ENCODE measurements at places on chromosomes 2 and 18. TPM values are rescaled to one million over a fixed set of nuclear protein-coding genes. Genes with fewer than 3 reads are reported as not detected.

GRCh38 chr2:28463893-28464292, 32.0 kb upstream of the PLB1 start:
- no peak for DNase-seq

Gene GREB1L
- 16.0 TPM for total RNA-seq

- DNase-seq = peak; percentile 90
Measured at GRCh38 chr18:11149441-11150270, at the start of gene PIEZO2. Gene PIEZO2, minus strand, starts transcription at chr18:11149569. Its CDS starts 981 bp downstream, at chr18:11148588.

GRCh38 chr2:110143982-110144381, 28.4 kb upstream of the MALL start:
- no peak for DNase-seq

Gene MYCN
- total RNA-seq = 0.97 TPM

- no peak for DNase-seq
Measured at GRCh38 chr2:203591642-203592041, 56.5 kb upstream of the RAPH1 start.

Gene POTEC
- not detected for total RNA-seq

- DNase-seq = no peak
Measured at GRCh38 chr2:241666627-241667400, 19.8 kb downstream of the DTYMK start.

Gene ZNF385B
- total RNA-seq = 5.0 TPM
